ENCODE measurements at places on chromosomes 12 and 14.

DNA sequence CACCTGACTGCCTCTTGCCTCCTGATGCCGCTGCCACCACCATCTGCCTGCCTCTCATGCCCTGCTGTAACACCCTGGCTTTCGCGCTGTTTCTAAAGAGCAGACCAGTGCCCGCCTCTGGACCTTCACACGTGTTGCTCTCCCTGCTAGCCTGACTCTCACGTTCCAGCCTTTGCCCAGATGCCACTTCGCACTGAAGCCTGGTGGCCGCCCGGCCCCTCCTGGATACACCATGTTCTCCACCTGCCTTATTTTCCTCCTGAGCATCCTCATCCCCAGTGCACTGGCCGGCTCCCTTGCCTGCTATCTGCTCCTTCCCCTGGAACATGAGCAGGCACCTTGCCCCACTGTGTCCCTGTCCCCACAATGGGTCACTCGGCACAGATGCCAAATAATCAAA lies 146.5 kb downstream of the PIWIL1 start:
- no peak for DNase-seq

- no peak for DNase-seq
These were observed 18.9 kb downstream of the BICD1 start for GRCh38 chr12:32125455-32126084.

DNA sequence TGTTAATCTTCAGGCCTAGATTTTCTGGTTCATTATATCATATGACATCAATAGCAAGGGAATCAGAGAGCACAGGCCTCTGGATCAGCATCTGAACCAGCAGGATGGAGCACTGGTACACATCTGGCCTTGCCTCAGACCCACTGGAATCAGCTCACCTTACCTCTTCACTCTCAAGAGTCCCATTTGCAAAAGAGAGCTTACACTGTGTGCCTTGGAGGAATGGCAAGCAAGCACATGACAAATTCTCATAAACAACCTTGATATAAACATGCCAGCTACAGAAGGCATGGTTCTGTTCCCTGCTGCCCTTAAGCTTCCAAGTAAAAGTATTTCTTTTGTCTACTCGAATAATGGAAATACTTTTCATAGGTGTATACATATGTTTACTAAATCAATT lies 128.6 kb upstream of the CPM start:
- no peak for DNase-seq

- no peak for DNase-seq
These were observed 232.2 kb downstream of the C12orf50 start for GRCh38 chr12:87796961-87797516.

DNA sequence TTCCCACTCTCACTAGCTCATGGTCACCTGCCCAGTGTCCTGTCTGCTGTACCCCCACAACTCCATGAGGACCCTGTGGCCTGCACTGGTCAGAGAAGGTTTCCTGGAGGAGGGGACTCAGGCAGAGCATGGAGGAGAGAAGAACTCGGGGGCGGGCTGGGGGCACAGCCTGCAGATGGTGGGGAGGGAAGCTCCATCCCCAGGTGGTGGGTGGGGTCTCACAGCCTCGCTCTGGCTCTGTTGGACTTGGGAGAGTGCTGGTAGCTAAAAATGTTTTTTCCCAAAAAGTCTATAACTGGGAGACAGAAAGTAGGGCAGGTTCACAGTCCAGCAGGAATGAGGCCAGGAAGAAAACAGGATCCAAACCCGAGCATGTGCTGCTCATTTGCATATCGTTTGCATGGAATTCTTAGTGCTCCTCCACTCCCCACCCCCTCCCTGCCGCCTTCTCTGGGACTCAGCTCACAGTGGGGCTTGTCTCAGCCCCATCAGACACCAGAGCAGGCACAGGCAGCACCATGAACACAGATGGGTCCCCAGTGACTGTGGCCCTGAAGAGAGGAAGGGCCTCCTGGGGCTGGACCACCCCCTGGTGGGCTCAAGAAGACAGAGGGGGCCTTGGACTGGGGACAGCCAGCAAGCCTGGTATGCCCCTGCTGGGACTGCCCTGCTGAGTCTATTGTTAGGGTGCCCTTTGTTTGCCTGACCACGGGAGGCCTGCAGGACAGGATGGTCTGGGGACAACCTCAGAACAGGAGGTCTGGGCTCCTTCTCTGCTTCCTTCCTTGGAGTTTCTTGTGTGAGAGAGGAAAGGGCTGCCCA lies 67.0 kb upstream of the SFSWAP start:
- no peak for DNase-seq

DNA sequence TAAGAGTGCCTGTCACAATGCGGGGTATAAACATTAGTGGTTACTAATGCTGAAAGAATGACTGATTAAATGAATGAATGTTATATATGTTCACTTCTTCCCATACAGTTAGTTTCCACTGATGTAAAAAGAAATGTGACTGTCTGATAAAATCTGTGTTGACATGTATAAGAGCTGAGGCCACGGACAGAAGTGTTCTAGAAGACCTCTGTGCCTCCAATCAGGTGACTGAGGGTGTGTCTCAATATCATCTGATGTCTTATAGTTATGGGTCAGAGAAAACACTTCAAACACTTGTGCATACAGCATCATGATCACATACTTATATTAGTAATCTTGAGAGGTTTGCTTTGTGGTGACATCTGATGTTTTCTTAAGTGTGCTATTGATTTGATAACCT lies 183.4 kb downstream of the TTC7B start:
- no peak for DNase-seq

DNA sequence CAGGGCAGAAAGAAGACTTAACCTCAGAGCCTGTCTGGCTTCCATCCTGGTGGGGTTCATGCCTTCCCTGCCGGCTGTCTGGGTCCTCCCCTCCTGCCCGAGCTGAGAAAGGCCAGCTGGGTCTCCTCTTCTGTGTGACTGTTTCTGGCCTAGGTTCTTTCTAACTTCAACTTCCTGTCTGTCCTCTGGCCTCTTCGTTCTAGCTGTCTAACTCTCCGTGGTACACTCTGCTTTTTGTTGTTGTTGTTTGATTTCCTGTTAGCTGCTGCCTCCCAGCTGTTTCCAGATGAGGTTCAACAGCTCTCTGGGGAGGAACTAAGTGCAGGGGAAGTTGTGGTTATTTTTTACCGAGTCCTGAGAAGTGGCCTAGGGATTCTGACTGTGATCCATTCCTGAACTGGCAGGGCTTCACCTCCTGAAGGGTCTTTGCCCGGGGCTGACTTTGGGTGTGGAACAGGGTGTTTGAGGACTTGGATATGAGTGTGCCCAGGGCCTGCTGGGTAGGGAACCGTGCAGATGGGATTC lies 3.2 kb downstream of the MLXIP start:
- no peak for DNase-seq

- DNase-seq = no peak
These were observed 6.0 kb downstream of the PSMD9 start for GRCh38 chr12:121894633-121895032.

GRCh38 chr14:61653507-61653906 lies 41.8 kb upstream of the HIF1A start:
- no peak for DNase-seq

GRCh38 chr12:57470970-57471656 lies 8.6 kb downstream of the ARHGAP9 start:
- no peak for DNase-seq

- no peak for DNase-seq
These were observed 230.6 kb upstream of the PLEKHG7 start for GRCh38 chr12:92472201-92472600.

GRCh38 chr12:22034709-22035506 lies 11.1 kb upstream of the CMAS start:
- no peak for DNase-seq

GRCh38 chr12:104276273-104277131 lies 27.0 kb upstream of the EID3 start:
- DNase-seq = no peak

DNA sequence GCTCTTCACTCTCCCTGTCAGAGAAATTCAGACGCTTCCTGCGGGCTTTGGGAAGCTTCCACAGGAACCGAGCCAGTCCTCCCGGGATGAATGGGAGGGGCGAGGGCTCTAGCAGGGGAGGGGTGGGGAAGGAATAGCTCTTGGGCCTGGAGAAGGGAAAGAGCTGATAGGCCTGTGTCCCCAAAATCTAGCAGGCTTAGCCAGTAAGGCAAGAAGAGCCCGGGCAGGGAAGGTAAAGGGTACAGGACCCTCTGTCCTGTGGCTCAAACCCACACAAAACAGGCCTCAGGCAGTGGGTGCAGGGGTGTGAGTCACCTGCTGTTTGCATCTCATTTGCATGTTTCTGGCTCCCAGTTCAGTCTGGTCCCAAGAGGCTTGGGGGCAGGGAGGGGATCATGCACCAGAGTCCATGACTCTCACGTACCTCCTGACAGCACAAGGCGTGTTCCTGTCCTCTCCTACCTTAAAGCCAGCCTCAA lies 8.7 kb upstream of the SMUG1 start:
- DNase-seq = no peak

GRCh38 chr14:104705340-104706047 lies 16.1 kb downstream of the INF2 start:
- DNase-seq = no peak

DNA sequence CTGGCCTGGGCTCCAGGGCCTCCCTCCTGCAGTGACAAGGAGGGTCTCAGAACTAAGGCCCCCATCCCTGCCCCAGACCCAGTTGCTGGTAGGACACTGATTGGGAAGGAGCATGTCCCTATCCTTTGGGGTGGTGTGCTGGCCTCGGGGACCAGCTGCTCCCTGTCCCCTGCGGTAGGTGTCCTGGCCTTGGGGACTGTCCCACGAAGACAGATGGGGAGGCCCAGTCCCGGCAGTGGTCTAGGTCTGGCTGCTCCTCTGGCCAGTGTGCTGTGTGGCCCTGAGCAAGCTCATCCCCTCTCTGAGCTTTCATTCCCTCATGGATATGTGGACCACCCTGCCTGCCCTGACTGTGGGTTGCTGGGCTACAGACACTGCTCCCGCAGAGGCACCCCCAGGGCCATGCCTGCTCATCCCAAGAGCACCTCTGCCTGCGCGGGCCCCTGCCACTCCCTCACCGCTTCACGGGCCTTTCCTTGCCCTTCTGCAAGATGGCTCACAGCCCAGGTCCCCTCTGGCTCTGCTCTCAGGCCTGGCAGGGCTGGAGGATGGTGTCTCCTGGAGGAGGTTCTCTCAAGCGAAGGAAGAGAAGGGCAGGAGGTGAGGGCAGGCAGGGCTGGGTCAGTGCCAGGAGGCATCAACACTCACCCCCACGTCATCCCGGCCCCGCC lies 12.5 kb downstream of the AHNAK2 start:
- no peak for DNase-seq

DNA sequence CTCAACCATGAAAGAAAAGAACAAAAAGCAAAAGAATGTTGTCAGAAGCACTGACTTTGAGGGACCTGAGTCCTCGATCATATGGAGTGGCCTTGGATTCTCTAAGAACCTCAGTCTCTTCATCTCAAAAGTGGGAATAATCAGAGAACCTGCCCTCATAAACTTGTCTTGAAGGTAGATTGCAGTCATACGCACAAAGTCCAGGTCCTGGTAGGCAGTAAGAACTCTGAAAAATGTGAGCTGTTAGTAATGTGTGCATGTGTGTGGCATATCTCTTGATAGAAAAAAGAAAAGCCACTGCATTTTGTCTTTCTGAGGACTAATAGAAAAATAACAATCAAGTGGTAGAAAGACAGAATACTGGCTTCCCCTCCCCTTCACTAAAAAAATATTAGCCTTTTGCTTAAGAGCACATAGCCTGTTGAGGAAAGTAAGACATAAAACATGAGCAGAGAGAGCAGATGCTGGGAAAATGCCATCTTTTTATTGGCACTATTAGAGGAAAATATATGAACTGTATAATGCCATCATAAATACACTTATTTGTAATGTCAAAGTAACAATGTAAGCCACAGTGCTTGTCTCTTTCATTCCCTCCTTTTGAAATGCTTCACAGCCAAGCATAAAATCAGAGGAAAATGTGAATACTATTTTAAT lies 205.1 kb upstream of the TBX3 start:
- no peak for DNase-seq

DNA sequence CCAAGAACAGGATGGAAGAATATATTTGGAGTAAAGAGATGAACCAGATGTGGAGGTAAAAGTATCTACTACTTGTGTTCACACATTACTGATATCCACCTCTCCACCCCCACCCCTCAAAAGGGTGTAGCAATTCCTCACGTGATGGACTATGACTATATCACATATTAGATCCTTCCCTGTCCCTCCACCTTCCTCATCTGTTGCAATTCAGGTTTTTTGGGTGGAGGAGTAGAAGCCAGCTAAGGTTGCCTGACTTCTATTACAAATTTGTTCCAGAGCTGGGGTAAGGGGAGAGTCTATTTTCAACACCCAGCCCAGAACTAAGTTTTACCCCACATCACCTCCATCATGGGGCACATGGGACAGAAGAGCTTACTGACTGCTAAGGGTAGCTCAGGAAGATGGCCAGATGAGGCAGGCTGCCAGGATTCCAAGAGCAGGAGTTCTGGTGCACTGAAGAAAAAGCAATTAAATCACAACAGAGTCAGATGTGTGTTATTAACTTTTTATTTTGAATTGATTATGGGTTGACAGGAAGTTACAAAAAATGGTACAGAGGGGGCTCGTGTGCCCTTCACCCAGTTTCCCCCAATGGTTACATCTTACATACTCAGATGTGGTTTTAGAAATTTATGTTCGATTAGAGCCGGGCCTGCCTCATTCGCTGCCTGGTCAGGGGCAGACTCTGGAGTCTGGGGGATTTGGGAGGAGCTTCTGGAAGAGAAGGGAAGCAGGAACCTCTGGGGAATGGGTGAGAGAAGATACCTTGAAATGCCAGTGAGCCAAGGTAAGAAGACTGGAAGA lies 2.1 kb downstream of the RNASE13 start:
- no peak for DNase-seq
